NCI-H146 (cell line): ENCODE measurements at places on chromosomes 1 and 21.

DNA sequence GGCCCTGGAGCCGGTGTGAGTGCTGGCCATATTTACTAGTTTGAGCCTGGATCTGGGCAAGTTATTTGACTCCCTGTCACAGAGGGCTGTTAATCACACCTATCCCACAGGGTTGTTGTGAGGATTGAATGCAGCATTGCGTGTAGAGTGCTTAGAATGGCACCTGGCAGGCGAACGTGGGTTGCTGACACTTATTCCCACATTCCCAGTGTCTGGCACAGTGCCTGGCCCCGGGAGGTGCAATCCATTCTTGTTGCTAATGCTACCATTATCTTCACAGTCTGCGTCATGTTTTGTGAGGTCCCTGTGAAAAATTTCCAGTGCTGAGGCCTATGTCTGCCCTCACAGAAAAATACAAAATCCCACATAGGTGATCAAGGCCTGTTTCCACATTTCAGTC is 66.1 kb downstream of the CD2 start:
- no peak for DNase-seq

DNA sequence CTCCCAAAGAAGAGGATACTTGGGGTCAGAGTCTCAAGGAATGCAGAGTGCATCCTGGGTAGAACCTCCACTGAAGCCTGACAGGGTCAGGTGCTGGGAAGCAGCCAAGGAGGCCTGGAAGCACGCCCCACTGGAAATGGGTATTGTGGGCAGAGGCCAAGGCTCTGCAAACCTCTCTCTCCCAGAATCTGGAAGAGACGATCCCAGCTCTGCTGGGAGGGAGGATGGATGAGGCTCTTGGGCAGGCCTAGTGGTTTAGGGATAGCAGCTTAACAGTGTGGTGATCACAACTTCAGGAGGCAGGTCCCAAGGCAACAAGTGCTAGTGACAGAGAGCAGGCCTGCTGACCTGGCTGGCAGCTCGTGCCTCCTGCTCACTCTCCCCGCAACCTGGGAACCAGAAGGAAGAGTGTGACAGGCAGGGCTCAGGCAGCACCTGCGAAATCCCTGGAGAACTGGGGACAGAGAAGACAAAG is 641.0 kb downstream of the PLPP3 start:
- DNase-seq = no peak

- DNase-seq = no peak
These were observed 710.6 kb downstream of the MRPL39 start for GRCh38 chr21:24896735-24897124.

GRCh38 chr1:7011826-7012225 is 226.6 kb downstream of the CAMTA1 start:
- no peak for DNase-seq

DNA sequence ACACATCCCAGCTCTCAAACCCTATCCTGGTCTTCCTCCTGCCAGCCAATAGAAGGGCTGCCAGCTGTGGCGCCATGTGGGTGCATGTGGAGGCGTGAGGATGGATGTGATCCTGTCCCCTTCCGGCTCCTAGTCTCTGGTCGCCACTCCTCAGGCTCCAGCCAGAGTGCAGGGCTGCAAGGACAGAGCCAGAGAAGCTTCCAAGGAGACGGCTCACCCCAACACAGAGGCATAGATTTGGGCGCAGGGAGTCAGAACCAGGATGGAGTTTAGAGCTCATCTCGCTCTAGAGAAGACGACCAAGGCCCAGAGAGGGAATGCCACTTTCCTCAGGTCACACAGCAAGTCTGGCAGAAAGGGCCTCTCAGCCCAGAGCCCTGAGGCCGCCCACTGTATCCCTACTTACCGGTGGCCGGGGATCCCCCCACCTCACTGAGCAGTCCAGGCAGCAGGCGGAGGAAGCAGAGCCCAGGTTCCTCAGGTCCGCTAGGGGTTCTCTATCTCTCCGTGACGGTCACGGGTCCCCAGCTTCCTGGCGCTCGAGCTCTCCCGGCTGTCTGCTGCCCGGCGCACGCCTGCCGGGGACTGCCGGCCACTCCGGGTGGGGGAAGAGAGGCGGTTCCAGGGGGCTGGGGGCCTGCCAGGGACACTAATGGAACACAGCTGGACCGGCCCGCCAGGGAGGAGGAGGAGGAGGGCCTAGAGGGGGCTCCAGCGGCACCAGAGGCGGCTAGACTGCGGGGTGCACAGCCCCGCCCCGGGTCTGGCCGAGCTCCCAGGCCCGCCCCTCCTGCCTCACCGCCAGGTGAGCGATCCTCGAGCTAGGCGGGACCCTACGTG is at the start of gene COL16A1:
Gene COL16A1 (minus strand): TSS at position 587 of the 840 bp plus-strand sequence. CDS start 1,824 bp downstream, outside the sequence.
- DNase-seq = peak; percentile 23

- peak; percentile 47 for DNase-seq
These were observed 37.6 kb upstream of the ZNF124 start for GRCh38 chr1:247209396-247209795.

DNA sequence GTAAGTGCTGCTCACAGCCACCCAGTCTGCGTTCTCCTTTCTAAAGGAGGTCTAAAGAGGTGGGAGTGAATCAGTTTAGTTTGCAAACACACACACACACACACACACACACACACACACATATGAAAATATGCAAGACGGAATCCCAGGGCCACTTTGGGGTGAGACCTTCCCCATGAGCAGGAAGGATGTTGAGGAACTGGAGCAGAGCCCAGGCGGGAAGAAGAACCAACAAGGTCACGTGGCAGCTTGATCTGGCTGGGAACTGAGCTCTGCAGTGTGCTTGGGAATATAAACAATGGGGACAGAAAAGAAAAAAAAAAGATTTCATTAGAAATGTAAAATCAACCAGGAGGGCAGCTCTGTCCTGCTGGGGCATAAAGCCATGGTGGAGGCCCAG is 32.6 kb downstream of the OR2G3 start:
- DNase-seq = no peak

DNA sequence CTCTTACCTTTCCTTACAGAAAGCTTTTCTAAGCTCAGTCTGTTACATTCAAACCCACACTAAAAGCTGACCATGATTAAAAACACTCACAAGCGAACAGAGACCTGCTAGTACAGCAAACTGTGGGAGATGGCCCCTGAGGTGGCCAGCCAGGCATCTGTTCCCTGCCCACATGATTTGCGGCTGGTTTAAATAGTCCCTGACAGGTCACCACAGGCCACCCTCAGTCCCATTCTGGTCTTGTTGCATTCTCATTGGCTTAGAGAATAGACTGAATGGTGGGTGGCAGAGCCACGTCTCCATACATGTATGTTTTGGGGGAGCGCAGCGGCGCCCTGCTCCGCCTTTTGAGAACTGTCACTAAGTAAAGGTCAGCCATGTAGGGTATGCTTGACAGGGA is 2.3 kb upstream of the ACTA1 start:
- no peak for DNase-seq

DNA sequence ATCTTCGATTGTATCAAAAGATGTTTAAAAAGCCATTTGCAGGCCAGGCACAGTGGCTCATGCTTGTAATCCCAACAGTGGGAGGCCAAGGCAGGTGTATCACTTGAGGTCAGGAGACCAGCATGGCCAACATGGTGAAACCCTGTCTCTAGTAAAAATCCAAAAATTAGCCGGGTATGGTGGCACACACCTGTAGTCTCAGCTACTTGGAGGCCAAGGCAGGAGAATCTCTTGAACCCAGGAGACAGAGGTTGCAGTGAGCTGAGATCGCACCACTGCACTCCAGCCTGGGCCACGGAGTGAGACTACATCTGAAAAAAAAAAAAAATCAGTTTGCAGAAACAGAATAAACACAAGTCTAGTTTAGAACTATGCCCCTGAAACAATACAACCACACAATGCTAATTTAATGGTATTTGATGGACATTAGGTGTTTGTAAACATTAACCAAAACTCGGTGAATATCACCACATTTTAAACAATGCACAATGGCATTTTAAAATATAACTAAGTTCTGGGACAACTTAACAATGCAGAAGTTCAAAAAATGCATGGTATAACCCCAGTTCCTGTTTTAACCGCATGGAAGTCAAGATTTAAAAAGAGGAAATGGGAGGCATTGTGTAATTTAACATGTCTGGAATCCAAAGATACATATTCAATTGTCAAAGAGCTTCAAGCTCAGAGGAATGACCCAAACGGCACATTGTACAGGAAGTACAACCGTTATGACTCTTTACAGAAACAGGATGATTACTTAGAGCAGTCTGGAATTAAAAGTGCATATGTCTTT is 7.1 kb upstream of the PTTG1IP start:
- no peak for DNase-seq

GRCh38 chr1:183783767-183784637 is 20.9 kb upstream of the RGL1 start:
- no peak for DNase-seq

DNA sequence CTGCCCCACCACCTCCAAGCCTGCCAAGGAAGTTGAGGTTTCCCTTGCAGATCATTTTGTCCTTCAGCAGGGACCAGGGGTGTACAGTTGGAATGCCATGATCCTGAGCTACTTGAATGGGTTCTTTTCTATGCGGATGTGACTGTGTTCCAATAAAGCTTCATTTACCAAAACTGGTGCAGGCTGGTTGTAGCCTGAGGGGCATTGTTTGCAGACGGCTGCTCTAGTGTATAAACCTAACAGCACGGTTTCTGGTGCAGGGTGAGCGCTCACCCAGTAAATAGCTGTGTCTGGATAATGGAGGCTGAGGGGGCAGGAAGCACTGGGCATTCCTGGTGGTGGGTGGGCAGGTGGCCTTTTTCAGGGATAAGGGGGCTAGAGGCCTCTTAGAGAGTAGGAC is 72.7 kb upstream of the ACTL8 start:
- no peak for DNase-seq

- DNase-seq = no peak
These were observed 52.1 kb upstream of the ADARB1 start for GRCh38 chr21:45022348-45022675.

GRCh38 chr1:4984841-4985240 is 330.4 kb downstream of the AJAP1 start:
- no peak for DNase-seq

DNA sequence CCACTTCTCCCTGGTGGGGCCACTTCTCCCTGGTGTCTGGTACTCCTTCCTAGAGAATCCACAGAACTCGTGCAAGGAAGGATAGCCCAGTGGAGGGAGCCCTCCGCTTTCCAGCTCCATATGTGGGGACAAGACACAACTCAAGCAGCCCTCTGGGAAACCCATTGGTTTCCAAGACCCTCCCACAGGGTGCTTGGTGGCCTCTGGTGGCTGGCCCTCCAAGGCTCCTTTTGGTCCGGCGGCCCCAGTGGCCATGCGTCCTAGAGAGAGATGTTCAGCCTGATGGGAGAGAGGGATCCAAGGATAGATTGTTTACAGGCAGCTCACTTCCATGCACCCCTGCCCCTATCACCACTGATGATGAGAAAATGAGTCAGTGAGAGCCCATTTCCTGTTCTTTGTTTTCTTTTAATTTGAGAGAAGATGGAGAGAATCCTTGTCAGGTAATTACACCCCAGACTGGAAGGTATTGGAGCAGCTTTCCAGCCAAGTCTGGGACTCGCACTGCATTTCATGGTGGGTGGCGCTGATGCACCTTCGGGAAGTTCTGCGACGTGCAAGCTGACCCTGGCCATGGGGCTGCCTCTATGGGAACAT is 486.2 kb upstream of the VAMP3 start:
- DNase-seq = peak; percentile 17

- DNase-seq = no peak
These were observed 99.2 kb downstream of the C1orf21 start for GRCh38 chr1:184485751-184486723.

GRCh38 chr1:151718011-151718431 is 1.4 kb upstream of the CELF3 start:
- no peak for DNase-seq
